ENCODE measurements at places on chromosomes 4 and X.
A peak's percentile ranks its signal among the peaks of the same experiment; 100 is the strongest.

DNA sequence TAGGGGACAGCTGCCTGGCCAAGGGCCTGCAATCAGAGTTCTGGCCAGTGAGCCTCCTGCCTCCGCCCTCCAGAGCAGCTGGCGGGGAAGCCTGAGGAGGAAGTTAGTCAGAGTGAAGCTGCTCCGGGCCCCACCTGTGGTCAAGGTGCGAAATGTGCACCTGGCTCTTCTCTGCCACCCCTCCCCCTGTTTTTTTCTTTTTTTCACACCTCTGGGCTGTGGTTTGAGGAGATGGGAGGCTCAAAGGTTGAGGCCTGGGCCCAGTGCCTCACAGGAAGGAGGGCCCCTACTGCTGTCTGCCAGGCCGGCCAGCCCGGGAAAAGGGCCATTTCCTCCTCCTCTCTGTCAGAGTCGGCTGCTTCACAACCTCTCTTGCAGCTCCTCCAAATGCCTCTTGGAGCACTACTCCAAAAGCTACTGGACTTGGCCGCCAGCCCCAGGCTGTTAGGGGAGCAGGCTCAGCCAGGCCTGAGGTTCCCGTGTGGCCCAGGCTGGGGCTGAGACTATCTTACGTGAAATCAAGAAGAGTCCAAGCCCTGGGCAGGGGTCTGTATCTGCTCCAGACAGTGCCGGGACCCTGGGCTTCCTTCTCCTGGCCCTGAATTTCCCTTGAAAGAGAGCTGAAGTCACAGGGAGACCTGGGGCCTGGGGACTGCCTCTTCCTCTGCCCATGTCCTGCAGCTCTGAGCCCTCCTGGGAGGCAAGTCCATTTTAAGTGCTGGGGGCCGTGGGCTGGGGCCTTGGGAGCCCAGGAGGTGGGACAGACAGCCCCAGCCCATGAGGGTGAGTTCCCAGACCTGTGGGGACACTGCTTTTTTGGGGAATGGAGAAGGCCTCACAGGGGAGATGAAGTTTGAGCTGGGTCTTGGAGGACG lies 4.5 kb upstream of the CXCR3 start:
- peak; percentile 84 for DNase-seq

- peak; percentile 52 for DNase-seq
These were observed 147.2 kb upstream of the DKK2 start for GRCh38 chr4:107183155-107183774.

DNA sequence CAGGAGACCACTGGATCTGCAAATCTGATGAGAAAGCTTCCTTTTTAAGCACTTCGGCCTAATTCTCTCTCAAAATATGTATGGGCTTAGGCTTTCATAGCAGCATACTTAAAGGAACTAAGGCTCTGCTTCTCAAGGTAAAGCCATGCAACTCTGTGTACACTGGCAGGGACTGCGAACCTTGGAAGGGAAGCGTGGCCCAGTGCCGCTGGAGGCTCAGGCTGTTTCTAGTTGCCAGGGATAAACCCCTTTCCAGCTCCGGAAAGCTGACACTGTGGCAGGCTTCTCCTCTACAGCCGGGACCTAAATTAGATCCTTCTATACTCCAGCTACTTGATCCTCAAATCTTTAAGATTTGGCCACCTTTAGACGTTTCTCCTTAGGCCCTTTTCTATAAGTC lies 1091.3 kb upstream of the TENM3 start:
- DNase-seq, result no peak

GRCh38 chrX:15165832-15166231 lies 104.1 kb downstream of the ASB9 start:
- no peak for DNase-seq

Measured in HT-29 (cell line).